ENCODE measurements at places on chromosomes 7 and 10.

DNA sequence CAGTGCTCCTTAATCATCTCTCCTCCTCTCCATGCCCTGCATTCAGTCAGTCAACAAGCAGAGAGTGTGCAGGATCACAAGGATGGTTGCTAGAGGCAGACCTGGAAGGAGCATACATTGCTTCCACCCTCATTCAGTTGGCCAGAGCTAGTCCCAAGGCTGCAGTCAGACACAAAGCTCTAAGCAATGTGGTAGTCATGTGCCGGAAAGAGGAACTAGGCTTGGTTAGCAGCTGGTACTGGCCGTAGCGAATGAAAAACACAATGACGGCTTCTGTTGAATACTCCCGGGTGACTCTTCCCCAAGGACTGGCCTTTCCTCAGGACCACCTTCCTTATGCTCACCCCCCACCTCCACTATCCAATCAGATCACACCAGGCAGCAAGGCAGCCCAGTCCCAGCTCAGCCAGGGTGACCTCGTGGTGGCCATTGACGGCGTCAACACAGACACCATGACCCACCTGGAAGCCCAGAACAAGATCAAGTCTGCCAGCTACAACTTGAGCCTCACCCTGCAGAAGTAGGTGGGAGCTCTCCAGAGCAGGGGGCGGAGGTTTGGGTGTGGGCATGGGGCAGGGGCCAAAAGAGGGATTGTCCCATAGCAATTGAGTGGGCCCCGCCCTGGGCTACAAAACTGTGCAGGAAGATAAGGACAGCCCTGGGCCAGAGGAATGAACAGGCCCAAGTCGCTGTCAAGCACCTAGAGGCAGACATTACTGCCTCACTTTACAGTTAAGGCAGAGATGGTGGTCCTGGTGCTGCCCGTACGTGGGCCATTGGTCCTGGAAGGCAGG, 10.9 kb downstream of the LDB3 start:
- no peak for DNase-seq

DNA sequence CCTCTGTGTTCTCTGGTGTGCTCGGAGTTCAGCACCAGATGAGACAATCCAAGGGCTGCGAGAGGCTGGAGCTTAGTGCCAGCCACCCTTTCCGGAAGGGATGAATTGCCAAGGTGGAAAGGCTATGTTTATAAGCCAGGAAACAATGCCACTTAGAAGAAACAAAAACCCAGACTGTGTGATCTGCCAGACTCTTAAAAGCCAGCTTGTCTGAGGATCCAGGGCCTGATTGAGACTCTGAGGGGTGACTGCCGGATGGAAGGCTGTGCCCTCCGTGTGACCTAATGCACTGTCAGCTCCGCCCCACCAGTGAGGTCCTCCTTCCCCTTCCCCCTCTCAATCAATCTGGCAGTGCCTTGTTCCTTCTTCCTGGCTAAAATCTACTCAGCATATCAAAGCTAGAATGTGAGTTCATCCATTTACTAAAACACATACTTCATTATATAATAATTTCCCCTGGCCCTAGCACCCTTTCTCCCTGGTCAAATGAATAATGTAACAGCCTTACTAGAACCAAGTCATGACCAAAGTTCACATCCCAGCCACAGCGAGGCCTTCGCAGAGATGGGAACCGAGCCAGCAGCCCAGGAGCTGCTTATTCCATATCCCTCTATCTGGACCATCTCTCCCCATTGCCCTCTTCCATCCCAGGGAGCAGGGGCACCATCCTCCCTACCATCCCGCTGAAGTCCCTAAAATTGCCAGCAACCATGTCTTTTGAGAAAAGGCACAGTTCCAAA, 25.5 kb downstream of the FAM107B start:
- DNase-seq, result no peak

GRCh38 chr10:78902815-78903214, 166.0 kb upstream of the ZMIZ1 start:
- no peak for DNase-seq

- DNase-seq, result no peak
Measured at GRCh38 chr7:134890246-134891240, 95.8 kb upstream of the AGBL3 start.

Data from stimulated activated CD8-positive, alpha-beta memory T cell treated with anti-CD3 and anti-CD28 coated beads, Interleukin-7, amount 100 ng/mL, for 1 hour (primary cell).